ENCODE measurements at places on chromosomes 5 and 9.

- DNase-seq: no peak
These were observed 200.2 kb upstream of the SGCD start for GRCh38 chr5:156126716-156127115.

GRCh38 chr5:175672976-175673648 lies 15.2 kb downstream of the HRH2 start:
- no peak for DNase-seq

DNA sequence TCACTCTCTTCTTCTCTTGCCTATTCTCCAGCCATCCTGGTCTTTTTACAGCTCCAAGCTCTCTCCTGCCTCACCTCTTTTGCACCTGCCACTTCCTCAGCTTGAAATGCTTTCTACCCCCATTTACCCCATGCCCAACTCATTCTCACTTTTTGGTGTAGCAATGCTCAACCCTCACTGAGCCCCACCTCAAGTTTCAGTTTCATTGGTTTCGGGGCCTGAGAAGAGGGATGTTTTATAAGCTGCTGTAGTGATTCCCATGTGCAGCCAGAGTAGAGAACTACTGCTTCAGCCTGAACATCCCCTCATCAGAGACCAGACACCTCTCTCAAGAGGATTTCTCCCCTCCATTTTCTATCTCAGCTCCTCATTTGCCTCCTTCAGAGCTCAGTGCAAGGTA lies 45.2 kb upstream of the FYB1 start:
- no peak for DNase-seq

DNA sequence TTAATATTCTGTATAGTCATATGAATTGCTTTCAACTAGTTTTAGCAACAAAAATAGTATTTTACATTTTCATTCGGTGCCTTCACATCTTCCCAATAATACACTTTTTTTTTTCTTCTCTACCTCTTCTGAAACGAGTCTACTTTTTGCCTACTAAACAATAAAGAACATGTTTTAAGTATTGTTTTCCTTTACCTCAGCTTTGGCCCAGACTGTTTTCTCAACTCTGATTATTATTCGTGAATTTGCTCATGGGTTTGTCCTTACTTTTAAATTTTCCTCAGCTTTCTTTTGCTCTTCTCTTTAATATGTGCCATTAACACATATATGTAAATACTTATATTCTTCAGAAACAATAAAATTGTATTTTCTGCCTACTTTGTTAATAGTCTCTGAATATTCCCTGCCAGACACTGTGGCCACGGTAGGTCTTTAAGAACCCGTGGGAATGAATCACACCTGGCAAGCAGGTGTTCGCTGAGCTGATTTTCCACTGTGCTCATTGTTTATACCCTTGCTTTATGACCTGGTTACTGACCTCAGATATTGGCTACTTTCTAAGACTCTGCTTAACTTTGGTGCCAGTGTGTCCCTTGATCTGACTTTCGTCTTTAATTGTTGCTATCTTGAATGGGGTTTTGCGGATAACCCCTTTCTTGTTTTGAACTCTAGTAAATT lies 49.1 kb downstream of the FAM170A start:
- no peak for DNase-seq

- DNase-seq: no peak
These were observed 146.1 kb downstream of the GAS1 start for GRCh38 chr9:86801246-86801645.

GRCh38 chr5:40224421-40224820 lies 455.3 kb upstream of the PTGER4 start:
- DNase-seq: no peak

DNA sequence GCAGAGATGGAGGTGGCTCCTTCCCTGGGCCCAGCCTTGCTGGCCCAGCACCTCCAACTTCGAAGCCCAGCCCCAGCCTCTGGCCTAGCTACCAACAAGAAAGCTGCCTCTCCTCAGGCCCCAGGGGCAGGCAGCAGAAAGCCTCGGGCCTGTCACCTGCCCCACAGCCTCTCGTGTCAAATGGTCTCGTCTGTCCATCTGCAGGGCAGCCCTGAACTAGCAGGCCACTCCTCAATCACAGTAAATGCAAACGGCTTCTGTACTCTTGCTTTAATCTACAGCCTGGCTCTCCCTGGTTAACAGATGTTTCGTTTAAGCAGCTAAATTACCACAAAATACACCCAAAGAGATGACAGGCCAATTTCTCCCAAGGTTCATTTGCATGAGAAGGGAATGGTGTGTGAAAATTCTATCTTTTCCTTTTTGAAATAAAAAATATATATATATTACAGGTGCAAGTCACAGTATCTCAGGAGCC lies 21.5 kb downstream of the VAV2 start:
- no peak for DNase-seq

DNA sequence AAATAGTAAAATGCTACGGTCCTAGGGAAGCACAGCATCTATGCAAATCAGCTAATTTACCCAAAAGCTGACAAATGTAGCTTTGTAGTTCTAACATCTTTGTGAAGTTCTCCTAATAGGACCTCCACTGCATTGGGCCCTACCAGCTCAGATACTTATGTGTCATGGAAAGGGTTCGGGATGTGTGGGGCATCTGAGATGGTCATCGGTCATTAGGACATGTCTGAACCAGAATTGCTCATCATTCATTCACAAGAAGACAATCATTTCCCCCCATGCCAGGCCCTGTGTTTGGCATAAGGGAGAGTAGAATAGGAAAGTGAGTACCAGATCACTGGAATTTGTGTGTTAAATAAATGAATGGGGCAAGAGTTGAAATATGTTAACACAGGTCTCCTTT lies 35.7 kb downstream of the PWWP2A start:
- DNase-seq: no peak

DNA sequence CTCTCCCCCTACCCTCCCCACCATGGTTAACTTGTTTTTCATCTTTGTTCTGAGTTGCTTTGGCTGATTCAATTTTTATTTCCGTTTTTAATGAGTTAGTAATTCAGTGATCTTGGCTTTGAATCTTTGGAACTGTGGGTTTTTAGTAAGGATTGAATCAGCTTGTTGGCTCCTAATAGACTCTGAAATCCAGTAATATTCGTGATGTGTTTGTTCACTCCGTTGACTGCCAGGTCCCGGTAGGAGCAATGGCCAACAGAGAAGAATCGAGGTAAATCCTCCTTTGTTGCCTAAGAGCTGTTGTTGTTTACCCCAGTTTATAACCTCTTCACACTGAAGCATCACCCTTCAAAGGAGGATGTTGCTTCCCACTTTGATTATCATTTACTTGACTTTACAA lies 92.7 kb downstream of the PCSK1 start:
- no peak for DNase-seq

DNA sequence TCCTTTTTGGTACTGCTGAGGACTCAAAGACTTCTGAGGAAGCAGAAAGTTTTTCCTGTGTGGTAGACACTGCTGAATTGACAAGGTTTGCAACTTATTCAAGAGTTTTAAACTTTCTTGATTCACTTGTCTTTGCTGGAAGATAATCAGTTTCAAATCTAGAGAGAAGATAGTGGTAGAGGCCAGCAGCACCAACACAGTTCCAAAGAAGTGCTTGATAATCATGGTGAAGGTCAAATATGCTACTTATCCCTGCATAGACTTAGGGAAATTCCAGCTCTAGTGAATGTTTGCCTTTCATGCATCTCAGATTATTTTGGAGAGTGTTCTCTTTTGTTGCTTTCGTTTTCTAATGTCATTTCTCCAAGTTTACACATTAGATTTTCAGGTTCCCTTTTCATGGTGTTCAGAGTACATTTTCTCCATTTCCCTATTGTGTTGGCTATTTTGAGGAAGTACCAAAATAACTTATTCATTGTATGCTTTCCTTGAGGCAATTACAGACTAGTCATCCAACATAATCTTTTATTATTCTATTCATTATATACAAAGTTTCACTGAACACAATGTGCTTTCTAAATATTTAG lies 550 bp downstream of the IFNE start:
- DNase-seq: no peak

DNA sequence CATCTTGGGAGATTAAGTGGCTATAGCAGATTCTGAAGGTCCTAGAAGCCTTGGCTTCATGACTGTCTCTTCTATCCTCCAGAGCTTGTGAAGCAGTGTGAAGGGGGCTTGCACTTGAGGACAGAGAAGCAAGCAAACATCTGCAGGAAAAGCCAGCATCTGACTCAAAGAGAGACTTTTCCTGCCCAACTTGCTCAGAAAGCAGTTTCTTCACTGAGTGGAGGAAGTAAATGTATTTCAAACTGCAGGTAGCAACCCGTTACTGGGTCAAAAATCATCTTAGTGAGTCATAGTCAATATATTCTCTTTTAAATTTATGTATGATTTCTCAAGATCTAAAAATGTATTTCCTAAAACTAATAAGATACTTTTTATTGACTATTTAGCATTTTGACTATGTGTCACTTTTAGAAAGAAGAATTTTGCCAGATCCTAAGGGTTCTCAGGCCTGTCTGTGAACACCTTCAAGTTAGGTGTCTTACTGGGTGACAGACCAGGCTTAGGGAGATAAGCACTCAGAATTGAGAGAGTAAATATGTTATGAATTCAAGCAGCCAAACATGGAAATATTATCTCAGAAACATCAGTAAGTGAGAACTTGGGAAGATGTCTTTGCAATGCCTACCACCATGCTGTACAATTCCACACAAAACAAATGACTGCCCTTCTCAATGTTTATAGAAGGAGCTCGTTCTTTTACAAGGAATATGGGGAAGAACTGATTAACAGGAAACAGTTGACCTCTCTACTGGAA lies 72.6 kb upstream of the DMAC1 start:
- no peak for DNase-seq

- DNase-seq: no peak
These were observed 34.2 kb downstream of the ADRB2 start for GRCh38 chr5:148860599-148860998.

GRCh38 chr5:141778206-141778605 lies 96.2 kb upstream of the ARAP3 start:
- no peak for DNase-seq

DNA sequence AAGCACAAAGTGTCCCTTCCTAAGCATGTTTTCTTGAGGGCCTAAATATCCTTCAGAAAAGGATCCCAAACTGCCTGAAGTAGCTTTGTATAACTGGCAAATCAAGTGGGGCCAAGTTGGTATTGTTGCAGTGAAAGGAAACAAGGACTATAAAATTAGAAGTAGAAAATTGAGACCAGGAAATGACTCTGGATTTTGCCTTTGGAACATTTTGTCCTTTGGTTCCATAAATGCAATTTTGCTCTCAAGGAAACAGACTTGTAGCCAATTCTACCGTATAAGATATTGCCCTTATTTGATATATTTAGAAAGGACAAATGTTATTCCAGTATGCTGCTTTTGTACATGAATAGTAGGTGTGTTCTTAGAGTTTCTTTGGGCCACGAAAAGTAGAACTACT lies 34.4 kb downstream of the RABGAP1 start:
- no peak for DNase-seq

- DNase-seq: no peak
These were observed 13.4 kb downstream of the RABL6 start for GRCh38 chr9:136820971-136821825.

- no peak for DNase-seq
These were observed 133.9 kb downstream of the MUSK start for GRCh38 chr9:110802416-110803035.

GRCh38 chr5:124403281-124403680 lies 343.2 kb downstream of the ZNF608 start:
- DNase-seq: no peak
